ENCODE measurements at places on chromosomes 16 and 17.
A peak's percentile ranks its signal among the peaks of the same experiment; 100 is the strongest.

- DNase-seq, result peak; percentile 74
Observed at GRCh38 chr16:88505405-88506082, 52.5 kb downstream of the ZFPM1 start.

- DNase-seq, result no peak
Observed at GRCh38 chr16:76670125-76670857, 393.1 kb downstream of the CNTNAP4 start.

GRCh38 chr16:77944631-77945030, 77.7 kb upstream of the CLEC3A start:
- no peak for DNase-seq

DNA sequence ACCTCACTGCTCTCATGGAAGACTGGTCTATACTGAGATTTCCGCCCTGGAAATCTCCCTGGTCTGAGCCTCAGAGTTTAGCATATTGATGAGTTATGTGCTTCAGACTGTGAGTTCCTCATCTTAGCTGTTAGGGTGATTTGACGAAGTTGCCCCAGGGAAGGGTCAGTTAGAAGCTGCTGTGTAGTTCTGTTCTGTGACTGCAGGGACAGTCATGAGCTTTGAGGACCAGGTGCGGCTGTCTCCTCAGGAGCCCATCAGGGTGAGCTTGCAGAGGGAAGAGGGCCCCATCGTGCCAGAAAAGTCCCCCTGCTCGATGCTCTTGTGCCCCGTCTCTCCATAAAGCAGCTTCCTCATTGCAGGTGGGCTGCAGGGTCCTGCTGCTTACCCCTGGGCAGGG, 28.3 kb upstream of the IL17C start:
- no peak for DNase-seq

GRCh38 chr16:27179500-27180072, 23.7 kb upstream of the KDM8 start:
- DNase-seq, result peak; percentile 74

DNA sequence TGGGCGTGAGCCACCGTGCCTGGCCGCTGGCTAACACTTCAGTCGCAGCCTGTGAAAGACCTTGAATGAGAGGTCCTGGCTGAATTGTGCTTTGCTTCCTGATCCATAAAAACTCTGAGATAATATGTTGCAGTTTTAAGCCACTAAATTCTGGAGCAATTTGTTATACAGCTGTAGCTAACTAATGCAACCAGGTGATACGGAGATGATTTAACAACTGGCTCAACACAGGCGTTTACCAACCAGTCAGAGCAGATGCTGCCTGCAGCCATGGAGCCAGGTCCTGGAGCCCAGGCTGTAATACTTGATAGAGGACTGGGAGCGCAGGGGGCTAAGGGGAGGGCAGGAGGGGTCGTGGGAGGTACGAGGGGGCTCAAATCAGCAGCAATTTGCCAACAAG, 50.9 kb downstream of the PLXDC1 start:
- DNase-seq, result no peak

- no peak for DNase-seq
Observed at GRCh38 chr16:82203198-82203597, 33.2 kb upstream of the MPHOSPH6 start.

DNA sequence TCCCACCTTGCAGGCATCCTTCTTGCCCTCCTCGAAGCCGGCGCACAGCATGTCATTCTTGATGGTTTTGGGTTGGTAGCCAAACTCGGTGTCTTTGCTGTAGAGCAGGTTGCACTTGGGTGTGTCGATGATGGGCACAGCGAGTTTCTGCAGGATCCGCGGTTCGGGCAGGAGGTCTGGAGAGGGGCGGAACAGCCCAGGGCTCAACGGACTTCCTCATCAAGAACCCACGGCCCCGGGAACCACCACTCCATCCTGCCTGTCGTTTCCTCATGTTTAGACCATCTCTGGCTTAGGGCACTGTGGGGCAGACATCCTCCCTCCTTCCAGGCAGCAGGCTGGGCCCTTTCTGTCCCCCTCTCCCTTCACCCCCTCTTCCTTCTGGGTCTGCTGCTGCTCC, 6.5 kb downstream of the PRSS27 start:
- no peak for DNase-seq

DNA sequence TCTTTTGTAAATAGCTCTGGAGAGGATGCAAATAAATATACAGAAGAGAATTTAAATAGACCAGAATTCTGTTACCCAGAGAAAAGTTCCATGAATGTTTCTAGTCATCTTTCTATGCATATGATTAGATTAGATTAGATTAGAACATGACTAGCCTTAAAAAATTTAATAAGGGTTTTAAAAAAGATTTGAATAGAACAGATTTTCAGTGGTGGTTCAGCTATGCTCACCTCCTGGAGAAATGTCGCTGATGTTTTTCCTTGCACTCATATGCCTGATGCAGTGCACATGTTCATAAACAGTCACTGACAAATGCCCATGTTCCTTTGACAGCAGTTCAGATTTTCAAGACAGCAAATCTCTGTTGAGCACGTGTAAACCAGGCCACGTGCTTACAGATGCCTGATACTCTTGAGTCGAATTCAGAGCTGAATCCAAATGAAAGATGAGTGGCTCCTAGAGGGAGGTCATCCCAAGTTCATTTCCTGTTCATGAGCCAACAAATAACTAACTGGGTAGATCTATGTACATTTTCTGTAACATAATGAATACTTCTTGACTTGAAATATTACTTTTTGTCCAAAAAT, 19.9 kb upstream of the RAB11FIP4 start:
- no peak for DNase-seq

GRCh38 chr16:49453983-49454382, 80.4 kb downstream of the C16orf78 start:
- no peak for DNase-seq

DNA sequence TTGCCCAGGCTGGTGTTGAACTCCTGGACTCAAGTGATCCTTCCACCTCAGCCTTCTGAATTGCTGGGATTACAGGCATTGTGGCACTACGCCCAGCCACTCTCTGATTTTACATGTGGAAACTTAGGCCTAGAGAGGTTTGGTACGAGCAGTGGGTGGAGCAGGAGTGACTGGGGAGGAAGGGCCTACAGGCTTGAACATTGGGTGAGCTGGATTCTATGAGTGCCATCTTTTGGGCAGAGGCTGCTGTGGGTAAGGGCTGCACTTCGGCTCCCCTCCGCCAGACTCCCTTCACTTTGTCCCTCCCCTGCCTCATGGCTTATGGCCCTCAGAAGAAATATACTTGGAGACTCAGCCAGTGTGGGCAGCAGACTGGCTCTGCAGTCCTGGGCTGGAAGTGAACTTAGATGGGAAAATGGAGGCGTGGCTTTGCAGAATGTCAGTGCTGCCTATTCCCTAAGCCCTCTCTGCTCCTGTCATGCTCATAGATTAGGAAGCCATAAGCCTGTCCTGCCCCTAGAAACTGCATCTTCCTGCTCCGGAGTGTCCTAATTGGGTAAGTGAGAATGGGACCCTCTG, 9.5 kb upstream of the MRC2 start:
- DNase-seq, result no peak

GRCh38 chr17:9120471-9120870, 99.2 kb downstream of the NTN1 start:
- no peak for DNase-seq

DNA sequence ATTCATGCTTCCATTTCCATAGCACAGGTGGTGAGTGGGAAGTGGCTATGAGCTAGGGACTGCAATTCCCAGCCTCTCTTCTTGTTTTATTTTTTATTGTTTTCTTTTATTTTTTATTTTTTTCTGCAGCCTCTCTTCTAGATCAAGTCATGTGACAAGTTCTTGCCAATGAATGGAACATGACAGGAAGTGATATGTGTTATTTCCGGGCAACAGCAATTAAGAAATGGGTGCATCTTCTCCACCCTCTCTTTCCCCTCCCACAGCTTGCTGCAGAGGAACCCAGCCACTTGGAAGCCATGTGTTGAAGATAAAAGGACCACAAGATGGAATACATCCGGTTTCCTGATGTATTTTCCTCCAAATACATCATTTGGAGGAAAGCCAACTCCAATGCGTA, 23.6 kb downstream of the IRX5 start:
- DNase-seq, result no peak

GRCh38 chr16:64475627-64476351, 646.1 kb downstream of the CDH11 start:
- no peak for DNase-seq

DNA sequence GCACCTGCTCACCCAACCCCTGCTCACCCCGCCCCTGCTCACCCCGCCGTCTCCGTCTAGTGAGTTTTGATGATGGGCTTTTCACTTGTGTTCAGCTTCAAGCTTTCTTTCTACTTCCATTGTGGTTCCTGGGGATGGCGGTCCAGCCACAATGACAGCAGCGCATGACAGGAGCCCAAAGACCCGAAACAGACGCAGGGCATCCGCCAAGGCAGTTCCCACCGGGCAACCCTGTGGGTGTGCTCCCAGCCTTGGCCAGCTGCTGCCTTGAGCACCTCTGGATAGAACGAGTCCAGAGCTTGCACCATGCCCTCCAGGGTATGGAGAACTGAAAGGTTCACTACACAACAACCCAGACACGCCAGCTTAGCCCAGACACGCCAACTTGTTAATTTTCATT, 92.9 kb upstream of the CHMP6 start:
- DNase-seq, result no peak

- DNase-seq, result no peak
Observed at GRCh38 chr16:85172455-85173145, 60.3 kb upstream of the CIBAR2 start.

- no peak for DNase-seq
Observed at GRCh38 chr17:39591958-39592954, 15.5 kb downstream of the NEUROD2 start.

DNA sequence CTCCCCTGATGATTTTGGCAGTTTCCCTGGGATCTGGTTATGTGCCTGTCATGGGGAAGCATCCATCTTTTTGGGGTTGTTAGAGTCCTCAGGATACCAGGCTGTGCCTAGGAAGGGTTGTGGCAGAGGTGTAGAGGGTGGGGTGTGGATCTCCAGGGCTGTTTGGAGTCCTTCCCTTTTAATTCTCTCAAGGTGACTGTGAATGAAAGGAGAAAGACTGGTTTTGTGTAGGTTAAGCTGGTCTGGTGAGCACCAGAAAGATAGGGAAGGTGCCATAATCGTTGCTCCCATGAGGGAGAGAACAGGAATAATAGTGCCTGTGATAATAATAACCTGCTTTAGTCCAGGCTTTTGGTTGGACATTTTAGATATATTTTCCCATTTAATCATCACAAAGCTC, 7.0 kb downstream of the MAP2K4 start:
- DNase-seq, result no peak

- DNase-seq, result no peak
Observed at GRCh38 chr17:38896346-38896954, 26.6 kb downstream of the LASP1 start.

- no peak for DNase-seq
Observed at GRCh38 chr17:3575511-3575910, 17.9 kb upstream of the TRPV3 start.

DNA sequence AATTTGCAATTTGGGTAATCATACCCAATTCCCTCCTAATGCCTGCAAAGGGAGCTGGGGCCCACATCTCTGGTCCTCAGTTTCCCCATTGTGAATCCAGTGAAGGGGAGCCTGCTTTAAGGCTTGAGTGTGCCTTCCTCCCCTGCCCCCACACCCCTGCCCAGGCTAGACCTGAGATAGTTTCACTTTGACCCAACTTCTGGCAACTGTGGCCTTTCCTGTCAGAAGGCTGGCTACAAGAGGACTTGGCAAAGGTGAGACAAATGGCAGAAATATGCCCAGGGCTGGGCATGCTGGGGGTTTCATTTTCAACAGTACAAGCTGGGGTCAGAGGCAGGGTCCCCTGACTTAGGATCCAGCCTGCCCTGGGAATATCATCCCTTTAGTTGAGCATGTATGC, 10.0 kb downstream of the SOCS1 start:
- no peak for DNase-seq

GRCh38 chr17:67111808-67112207, 67.5 kb downstream of the CACNG1 start:
- DNase-seq, result no peak

GRCh38 chr16:64693946-64694345, 427.9 kb downstream of the CDH11 start:
- no peak for DNase-seq

- no peak for DNase-seq
Observed at GRCh38 chr16:11004351-11004750, 60.0 kb downstream of the CLEC16A start.
